ENCODE measurements at places on chromosomes 12 and 14.

GRCh38 chr14:20802341-20803084, at the start of gene RNASE1:
Gene RNASE1 (minus strand): TSS chr14:20802844. CDS start chr14:20802068, 776 bp downstream.
- no peaks in the 10 kb centered on the region for H3K36me3 ChIP-seq
- H3K27ac ChIP-seq: peak within 1 kb of the TSS; percentile 18
- no peaks in the 10 kb centered on the region for H3K4me1 ChIP-seq
- DNase-seq: no peak

DNA sequence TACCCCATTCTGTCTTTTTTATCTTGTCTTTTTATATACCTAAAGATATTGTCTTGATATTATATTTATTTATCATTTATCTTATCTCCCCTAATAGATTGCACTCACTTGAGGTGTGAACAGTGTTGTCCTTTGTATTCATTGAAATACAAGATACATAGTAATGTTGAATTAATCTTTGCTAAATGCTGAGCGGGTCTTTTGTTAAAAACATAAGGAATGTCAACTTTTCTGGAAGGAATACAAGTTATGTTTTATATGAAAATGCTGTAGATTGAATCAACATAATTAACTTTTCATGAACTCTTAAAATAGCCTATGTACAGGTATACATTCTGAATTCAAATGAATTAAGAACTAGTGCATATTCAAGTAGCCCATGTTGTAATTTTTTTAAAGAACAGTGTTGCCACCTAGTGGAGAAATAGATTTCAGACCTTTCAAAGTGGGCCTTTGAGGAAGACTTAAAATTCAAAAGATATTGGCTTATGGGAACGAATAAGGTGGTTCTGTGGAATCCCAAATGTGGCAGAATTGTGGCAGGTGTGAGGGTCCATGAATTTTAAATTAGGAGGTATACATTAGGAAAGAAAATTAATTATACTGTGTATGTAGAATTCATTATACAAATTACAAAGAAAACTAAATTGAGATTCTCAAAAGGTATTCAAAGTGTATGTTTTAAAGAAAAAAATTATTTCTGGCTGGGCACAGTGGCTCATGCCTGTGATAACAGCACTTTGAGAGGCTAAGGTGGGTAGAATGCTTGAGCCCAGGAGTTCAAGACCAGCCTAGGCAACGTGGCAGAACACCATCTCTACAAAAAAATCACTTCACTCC, 19.1 kb downstream of the BBOF1 start:
- H3K4me1 ChIP-seq: no peaks in the 10 kb centered on the region
- H3K27ac ChIP-seq: no peak overlapping the region
- DNase-seq: no peak
- no peak overlapping the region for H3K4me3 ChIP-seq
- H3K27me3 ChIP-seq: no peaks in the 10 kb centered on the region

- H3K27me3 ChIP-seq: no peaks in the 10 kb centered on the region
- H3K4me3 ChIP-seq: no peak overlapping the region
- no peaks in the 10 kb centered on the region for H3K4me1 ChIP-seq
- H3K27ac ChIP-seq: no peak overlapping the region
Measured at GRCh38 chr14:66330228-66330627, 155.9 kb upstream of the CCDC196 start.

GRCh38 chr14:76957224-76957891, 71.2 kb downstream of the IRF2BPL start:
- H3K27ac ChIP-seq: peak overlapping the region; percentile 96
- H3K4me1 ChIP-seq: peaks cover 45% of the 10 kb centered on the region
- no peak for DNase-seq

GRCh38 chr12:57072661-57073060, 5.9 kb downstream of the NEMP1 start:
- H3K36me3 ChIP-seq: peaks cover 3% of the 10 kb centered on the region
- H3K27me3 ChIP-seq: no peaks in the 10 kb centered on the region
- peak overlapping the region; percentile 63 for H3K4me3 ChIP-seq
- no peak for DNase-seq

DNA sequence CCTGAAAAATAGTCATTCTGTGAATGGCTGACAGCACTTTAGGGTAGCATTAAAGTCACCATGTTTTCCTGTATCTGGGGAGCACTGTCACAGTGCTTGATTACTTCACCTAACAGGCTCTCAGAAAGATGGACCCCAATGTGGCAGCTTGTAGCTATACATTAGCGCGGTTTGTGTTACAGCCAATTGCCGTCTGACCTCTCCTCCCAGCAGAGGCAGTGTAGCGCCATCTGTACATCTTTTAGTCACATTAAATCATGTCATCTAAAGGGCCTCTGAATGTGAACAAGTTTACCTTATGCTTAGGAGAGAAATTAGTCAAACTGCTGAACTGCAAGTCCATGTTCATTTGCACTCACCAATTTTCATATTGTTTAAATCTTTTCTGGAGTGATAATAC, 113.7 kb downstream of the LMO3 start:
- no peak overlapping the region for H3K4me3 ChIP-seq
- no peaks in the 10 kb centered on the region for H3K27me3 ChIP-seq
- H3K27ac ChIP-seq: no peak overlapping the region
- DNase-seq: no peak
- H3K36me3 ChIP-seq: no peaks in the 10 kb centered on the region

DNA sequence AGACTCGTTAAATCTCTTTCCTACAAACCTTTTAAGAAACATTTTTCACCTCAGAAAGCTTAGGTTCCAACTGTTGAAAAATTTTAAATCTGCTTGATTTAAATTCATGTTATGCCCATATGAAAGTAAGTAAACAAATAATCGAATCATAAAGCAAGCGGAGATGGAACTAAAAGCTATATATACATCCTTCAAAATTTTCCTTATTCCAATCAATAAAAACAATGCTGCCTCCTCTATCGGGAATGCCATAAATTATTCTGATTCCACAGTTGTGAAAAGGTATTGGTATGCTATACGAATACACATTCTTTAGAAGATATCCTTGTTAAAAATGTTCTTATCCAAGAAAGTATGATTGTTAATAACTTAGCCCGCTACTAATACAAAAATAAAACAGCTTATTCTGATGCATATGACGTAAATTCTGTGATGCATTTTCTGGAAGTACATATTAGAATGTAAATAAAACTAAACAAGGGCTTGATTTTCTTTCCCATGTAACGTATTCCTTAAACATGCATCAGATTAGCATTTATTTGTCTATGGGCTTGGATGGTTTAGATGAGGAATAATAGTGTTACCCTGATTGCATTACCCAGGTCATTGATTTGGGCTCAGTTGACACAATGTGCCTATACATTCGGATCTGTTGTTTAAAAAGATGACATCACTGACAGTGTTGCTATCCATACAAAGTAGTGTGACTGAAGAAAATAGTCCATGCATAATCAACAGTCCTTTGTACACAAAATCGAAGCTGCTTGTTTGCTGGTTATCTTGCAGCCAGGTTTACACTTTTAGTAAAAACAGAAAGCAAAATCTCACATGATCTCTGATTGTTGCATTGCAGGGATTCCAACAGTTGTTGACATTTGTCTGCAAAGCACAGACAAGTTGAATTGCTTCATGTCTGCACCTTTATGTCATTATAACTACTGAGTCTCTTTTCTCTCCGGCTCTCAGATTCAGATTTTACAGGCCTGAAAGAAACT, 656 bp upstream of the DTD2 start:
- peaks cover 12% of the 10 kb centered on the region for H3K4me1 ChIP-seq
- no peaks in the 10 kb centered on the region for H3K27me3 ChIP-seq
- H3K4me3 ChIP-seq: peak overlapping the region; percentile 77
- H3K36me3 ChIP-seq: no peaks in the 10 kb centered on the region

- no peak overlapping the region for H3K4me3 ChIP-seq
- no peak for DNase-seq
- H3K27ac ChIP-seq: no peak overlapping the region
- no peaks in the 10 kb centered on the region for H3K36me3 ChIP-seq
- H3K4me1 ChIP-seq: no peaks in the 10 kb centered on the region
- no peaks in the 10 kb centered on the region for H3K27me3 ChIP-seq
Measured at GRCh38 chr14:90987140-90987539, 73.3 kb downstream of the RPS6KA5 start.

GRCh38 chr12:92582475-92582874, 120.3 kb upstream of the PLEKHG7 start:
- H3K27me3 ChIP-seq: no peaks in the 10 kb centered on the region
- no peak overlapping the region for H3K27ac ChIP-seq
- no peaks in the 10 kb centered on the region for H3K36me3 ChIP-seq
- no peaks in the 10 kb centered on the region for H3K4me1 ChIP-seq
